ENCODE measurements at places on chromosomes 3 and 15.

GRCh38 chr3:136377508-136377907 lies 127.4 kb downstream of the PCCB start:
- no peak for DNase-seq

GRCh38 chr15:82854554-82854953 lies 45.1 kb downstream of the WHAMM start:
- DNase-seq, result no peak

DNA sequence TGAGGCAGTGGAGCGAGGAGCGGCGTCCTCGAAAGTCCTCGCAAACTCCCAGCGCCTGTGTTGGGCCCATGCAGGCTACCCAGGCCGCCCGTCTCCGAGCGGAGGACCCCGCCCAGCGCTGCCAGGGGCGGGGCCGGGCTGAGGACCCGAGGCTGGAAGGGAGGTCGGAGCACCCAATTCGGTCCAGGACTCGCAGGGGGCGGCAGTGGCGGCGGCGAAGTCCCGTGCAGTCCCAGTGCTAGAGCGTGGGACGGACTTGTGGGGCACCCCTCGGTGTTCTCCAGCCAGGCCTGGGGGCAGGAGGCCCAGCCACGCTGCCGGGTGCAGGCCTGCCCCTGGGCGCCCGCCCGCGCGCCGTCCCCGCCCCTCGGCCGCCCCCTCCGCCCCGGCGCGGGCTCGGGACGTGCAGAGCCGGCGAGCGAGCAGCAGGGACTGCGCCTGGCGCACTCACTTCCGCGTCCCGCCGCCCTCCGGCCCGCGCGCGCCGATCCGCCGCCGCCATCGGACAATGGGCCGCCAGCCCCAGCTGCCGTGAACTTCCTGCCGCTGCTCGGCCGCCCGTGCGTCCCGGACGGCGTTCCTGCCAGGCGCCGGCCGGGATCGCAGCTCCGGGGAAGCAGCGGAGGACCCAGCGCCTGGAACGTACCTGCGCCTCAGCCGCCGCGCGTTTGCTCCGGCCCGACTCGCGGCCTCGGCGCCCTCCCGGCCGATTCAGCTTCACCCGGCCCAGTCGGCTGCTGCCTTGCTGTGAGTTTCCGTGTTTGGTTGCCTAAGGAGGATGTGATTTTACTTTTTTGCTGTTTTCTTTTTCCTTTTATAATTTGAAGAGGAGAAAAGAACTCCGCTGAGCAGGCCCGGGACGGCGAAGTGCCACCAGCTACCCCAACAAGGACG lies 596 bp upstream of the LIMD1 start:
- DNase-seq, result peak; percentile 83

- no peak for DNase-seq
Observed at GRCh38 chr15:98530570-98530969, 117.8 kb upstream of the IGF1R start.

DNA sequence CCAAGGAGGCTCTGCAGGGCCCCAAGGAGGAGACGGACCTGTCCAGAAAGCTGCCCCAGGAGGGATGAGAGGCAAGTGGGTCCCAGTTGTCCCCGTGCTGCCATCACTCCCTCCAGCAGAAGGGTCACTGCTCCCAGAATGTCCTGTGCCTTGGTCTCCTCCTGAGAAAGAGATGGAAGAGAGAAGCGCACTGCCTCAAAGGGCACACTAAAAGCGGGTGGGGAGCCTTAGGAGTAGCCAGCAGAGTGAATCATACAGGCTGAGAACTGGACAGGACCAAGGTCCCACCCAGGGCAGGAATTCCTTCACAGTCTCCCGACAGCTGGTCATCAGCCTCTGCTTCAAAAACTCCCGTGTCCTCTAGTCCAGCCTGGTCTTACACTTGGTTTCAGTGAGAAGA lies 4.6 kb downstream of the THPO start:
- DNase-seq, result no peak

GRCh38 chr15:63480441-63480821 lies 24.0 kb upstream of the USP3 start:
- no peak for DNase-seq

DNA sequence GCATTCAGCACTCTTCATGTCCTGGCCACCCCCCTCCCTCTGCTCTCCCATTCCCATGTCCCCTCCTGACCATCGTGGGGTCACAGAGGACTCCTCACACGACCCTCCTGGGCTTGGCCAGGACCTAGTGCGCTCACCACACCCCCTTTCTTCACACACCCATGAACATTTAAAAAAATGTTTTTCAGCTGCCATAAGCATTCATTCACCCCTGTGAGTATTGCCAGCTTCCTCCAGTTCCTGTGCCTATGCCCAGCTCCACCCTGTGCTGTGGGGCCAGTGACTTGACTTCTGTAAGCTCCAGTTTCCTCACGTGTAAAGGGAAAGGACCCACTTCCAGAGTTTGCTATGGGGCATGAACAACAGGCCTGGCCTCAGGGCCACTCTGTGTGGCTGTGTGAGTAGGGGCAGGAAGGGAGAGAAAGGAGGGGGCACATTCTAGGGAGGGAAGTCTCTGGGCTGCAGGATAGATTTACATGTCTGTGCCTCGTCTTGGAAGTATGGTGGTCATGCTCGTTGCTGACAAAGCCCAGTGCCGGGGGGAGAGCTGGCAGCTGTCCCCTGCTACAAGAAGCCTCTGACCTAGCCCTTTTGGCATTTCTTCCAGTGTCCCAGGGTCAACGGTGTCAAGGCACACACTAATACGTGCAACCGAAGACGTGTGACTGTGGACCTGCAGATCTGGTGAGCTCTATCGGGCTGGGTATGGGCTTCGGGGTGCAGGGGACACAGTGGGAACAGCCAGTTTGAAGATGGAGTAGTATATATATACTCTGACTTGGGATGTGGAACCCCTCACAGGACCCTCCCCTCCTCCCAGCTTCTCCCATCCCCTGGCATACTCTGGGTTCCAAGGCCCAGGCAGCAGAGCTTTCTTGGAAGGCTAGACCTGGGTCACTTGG lies 22.8 kb downstream of the ESYT3 start:
- DNase-seq, result no peak

- no peak for DNase-seq
Observed at GRCh38 chr3:17979252-17979651, 236.8 kb upstream of the TBC1D5 start.

- no peak for DNase-seq
Observed at GRCh38 chr15:40803688-40804087, 3.2 kb upstream of the ZFYVE19 start.

Measured in T-helper 2 cell treated with Interferon-gamma antibody and Interleukin-4, amounts not matched to agents 5 μg/mL and 100 μg/mL, for 36 hours (primary cell).